Activated T-cell treated with anti-CD3 and anti-CD28 coated beads, Interleukin-2, amount 50 U/mL, for 72 hours (primary cell): ENCODE measurements at places on chromosomes 4 and X. TPM values are rescaled to one million over a fixed set of nuclear protein-coding genes. Genes with fewer than 3 reads are reported as not detected.

Gene EMCN
- not detected for total RNA-seq

- DNase-seq: no peak
Observed at GRCh38 chrX:145818186-145819113, 821 bp downstream of the SLITRK2 start.

DNA sequence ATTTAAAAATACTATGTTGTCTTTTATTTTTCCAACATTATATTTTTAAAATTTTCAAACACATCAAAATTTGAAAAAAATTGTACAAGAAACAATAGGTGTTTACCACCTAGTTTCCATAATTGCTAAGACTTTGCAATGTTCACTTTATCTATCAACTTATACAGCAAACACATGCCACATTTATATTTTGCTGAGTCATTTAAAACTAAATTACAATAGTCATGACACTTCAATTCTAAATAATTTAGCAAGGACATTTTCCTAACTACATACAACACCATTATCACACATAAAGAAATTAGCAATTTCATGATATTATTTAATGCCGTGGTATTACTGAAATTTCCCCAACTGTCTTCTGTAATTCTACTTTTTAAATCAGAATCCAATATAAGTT, 600.4 kb upstream of the CPXCR1 start:
- no peak for DNase-seq

DNA sequence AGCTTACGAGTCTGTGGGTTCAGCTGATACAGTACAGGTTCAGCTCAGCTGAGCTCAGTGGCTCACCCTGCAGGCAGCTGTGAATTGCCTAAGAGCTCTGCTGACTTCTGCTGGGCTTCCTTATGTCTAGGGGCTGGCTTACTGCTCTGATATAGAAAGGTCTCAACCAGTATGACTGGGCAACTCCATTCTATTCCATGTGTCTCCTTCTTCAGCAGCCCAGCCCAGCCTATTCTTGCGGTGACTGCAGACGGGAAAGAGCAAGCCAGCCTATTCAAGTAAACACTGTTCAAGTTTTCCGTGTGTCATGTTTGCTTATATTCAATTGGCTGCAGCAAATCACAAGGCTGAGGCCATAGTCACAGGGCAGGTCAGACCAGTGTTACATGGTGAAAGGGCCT, 615.4 kb upstream of the ZFP42 start:
- no peak for DNase-seq

- DNase-seq: no peak
Observed at GRCh38 chr4:113404167-113404571, 354.7 kb downstream of the ANK2 start.

- no peak for DNase-seq
Observed at GRCh38 chr4:158722291-158722916, 792 bp downstream of the PPID start.

Gene PHOX2B
- total RNA-seq: not detected

Gene FGFBP1
- total RNA-seq: not detected

Gene USP51
- 2.2 TPM for total RNA-seq

Gene CDX4
- not detected for total RNA-seq

Gene TRO
- total RNA-seq: 7.6 TPM
